ENCODE measurements at places on chromosomes 6 and 20. TPM values are rescaled to one million over a fixed set of nuclear protein-coding genes. Genes with fewer than 3 reads are reported as not detected.

The WFDC2 gene
- total RNA-seq, result not detected

The RHAG gene
- not detected for total RNA-seq

The FNDC1 gene
- total RNA-seq, result not detected

The RAMACL gene
- total RNA-seq, result 0.17 TPM

The NRM gene
- 26.9 TPM for total RNA-seq

The SIRPB2 gene
- total RNA-seq, result not detected

The OR2B6 gene
- not detected for total RNA-seq

The SYCP2 gene
- total RNA-seq, result 4.4 TPM

The CALHM4 gene
- total RNA-seq, result not detected

All from activated CD8-positive, alpha-beta memory T cell treated with anti-CD3 and anti-CD28 coated beads for 36 hours (primary cell).